ENCODE measurements at places on chromosomes 16 and 17. TPM values are rescaled to one million over a fixed set of nuclear protein-coding genes. Genes with fewer than 3 reads are reported as not detected.

Gene USP43
- total RNA-seq, result 8.1 TPM

Gene MYCBPAP
- total RNA-seq, result 1.9 TPM

Gene NFATC2IP
- 43.9 TPM for total RNA-seq

Gene TMIGD1
- not detected for total RNA-seq

Gene GRAP
- not detected for total RNA-seq

Gene LLGL2
- total RNA-seq, result 122 TPM

Gene DNAJA3
- total RNA-seq, result 123 TPM

Gene GJC1
- total RNA-seq, result 16.4 TPM

Gene ABCC12
- total RNA-seq, result not detected

Gene MYH1
- not detected for total RNA-seq

Gene HOXB9
- 8.3 TPM for total RNA-seq

Gene CCL7
- not detected for total RNA-seq

Gene TNFRSF13B
- total RNA-seq, result not detected

Gene TMEM204
- not detected for total RNA-seq

Gene CARD14
- 2.3 TPM for total RNA-seq

Gene KRT17
- 92.1 TPM for total RNA-seq

Gene PSMD12
- 68.8 TPM for total RNA-seq

Gene ASPA
- not detected for total RNA-seq

Gene CD300LB
- total RNA-seq, result not detected

Gene CDH8
- total RNA-seq, result 1.3 TPM

Gene SLX4
- 5.9 TPM for total RNA-seq

Gene RNF227
- total RNA-seq, result 0.52 TPM

Gene ANTKMT
- 77.3 TPM for total RNA-seq

Gene SLC16A11
- total RNA-seq, result not detected

Gene PRSS27
- total RNA-seq, result 1.2 TPM

Gene ZP2
- not detected for total RNA-seq

Gene EPN3
- total RNA-seq, result 20.5 TPM

Gene DNAJA2
- total RNA-seq, result 57.0 TPM

Gene CCL3
- total RNA-seq, result not detected

Gene CDRT15
- not detected for total RNA-seq

Gene IRX6
- not detected for total RNA-seq
